Naive B cell (primary cell): ENCODE measurements at places on chromosomes 1 and 21. TPM values are rescaled to one million over a fixed set of nuclear protein-coding genes. Genes with fewer than 3 reads are reported as not detected.

- H3K27ac ChIP-seq, result peak overlapping the region; percentile 14
- peaks cover 22% of the 10 kb centered on the region for H3K4me1 ChIP-seq
- H3K27me3 ChIP-seq, result no peaks in the 10 kb centered on the region
- DNase-seq, result no peak
- no peaks in the 10 kb centered on the region for H3K36me3 ChIP-seq
These were observed 194.2 kb upstream of the JUN start for GRCh38 chr1:58978096-58978495.

DNA sequence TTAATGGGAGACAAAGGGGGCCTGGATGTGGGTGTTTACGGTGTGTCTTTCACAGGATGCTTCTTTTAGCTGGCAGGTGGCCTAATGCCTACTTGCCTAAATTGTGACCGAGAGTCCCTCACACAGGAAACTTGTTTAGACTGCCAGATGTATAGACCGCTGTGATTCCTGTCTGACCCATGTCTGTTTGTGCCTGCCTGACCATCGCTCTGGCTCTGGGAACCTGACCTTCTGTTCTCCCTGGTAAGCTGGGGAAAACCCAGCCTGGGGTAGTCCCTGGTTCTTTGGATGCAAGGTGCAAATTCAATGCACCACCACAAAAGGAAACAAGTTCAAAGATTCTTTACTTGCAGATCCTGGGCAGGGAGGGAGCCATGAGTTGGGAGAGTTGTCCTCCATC lies 68.4 kb downstream of the DMRTA2 start:
- no peak for DNase-seq
- no peak overlapping the region for H3K4me3 ChIP-seq
- no peak overlapping the region for H3K27ac ChIP-seq
- H3K4me1 ChIP-seq, result no peaks in the 10 kb centered on the region
- no peaks in the 10 kb centered on the region for H3K36me3 ChIP-seq

The SLC44A5 gene
- polyA plus RNA-seq, result 0.17 TPM

The VAV3 gene
- 39.7 TPM for polyA plus RNA-seq

DNA sequence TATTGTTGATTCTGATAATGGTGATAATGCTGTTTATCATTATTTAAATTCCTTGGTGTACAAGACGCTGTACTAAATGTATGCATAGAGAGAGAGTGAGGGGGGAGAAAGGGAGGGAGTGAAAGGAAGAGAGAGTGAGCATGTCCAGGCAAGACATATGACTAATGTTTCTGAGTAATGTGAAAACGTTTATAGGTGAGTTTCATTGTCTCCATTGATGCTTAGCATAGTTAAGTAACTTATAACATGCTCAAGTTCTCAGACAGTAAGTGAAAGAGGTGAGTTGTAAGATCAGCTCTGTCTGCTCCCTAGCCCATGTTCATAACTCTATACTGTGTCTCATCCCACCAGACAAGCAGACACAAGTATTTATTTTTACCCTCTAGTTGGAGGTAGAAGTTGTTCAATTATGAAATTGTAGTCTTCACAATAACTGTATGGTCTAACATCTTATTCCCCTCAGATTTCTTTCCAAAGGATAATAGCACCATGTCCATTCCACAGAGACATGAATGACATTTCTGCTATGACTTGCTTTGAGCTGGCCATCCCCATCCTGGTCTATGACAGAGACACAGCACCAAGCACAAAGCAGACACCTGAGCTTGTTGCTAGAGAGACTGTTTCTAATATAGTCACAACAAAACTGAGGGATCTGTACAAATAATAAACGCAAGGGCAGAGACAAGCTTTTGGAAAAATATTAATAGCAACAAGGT lies 285.1 kb downstream of the CACNA1E start:
- no peak overlapping the region for H3K27ac ChIP-seq
- H3K36me3 ChIP-seq, result no peaks in the 10 kb centered on the region
- peaks cover 7% of the 10 kb centered on the region for H3K27me3 ChIP-seq
- DNase-seq, result no peak
- H3K4me1 ChIP-seq, result no peaks in the 10 kb centered on the region

GRCh38 chr21:32941263-32941662 lies 84.5 kb upstream of the OLIG2 start:
- no peak overlapping the region for H3K27ac ChIP-seq
- DNase-seq, result no peak
- no peaks in the 10 kb centered on the region for H3K4me1 ChIP-seq
- no peaks in the 10 kb centered on the region for H3K36me3 ChIP-seq

DNA sequence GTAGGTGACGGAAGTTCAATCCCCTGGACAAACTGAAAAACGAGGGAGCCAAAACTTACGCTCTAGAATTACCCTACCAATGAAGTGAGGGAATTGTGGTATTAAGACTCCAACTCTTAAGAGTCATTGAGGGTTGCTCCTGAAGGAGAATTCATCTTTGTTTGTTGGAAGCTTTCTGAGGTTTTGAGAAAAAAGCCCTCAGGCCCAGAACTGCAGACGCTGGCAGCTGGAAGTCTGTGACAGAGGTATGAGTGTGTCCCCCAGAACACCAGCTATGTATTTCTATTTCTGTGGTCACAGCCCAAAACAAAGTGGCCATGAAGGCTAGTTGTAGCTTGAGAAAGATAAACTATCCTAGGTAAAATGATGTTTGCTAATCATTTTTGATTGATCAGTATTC lies 438.8 kb upstream of the B3GALT2 start:
- peaks cover 14% of the 10 kb centered on the region for H3K27me3 ChIP-seq
- H3K4me1 ChIP-seq, result no peaks in the 10 kb centered on the region
- DNase-seq, result no peak
- H3K27ac ChIP-seq, result no peak overlapping the region
- no peaks in the 10 kb centered on the region for H3K36me3 ChIP-seq
